Naive thymus-derived CD8-positive, alpha-beta T cell (primary cell): ENCODE measurements at places on chromosomes 16 and 17. TPM values are rescaled to one million over a fixed set of nuclear protein-coding genes. Genes with fewer than 3 reads are reported as not detected.

- no peaks in the 10 kb centered on the region for H3K36me3 ChIP-seq
- H3K27me3 ChIP-seq, result no peaks in the 10 kb centered on the region
- H3K4me3 ChIP-seq, result no peak overlapping the region
These were observed 15.2 kb upstream of the DOK4 start for GRCh38 chr16:57501492-57501891.

- H3K27ac ChIP-seq, result no peak overlapping the region
- H3K4me1 ChIP-seq, result peaks cover 8% of the 10 kb centered on the region
- H3K4me3 ChIP-seq, result peak overlapping the region; percentile 74
- no peak for DNase-seq
- H3K27me3 ChIP-seq, result peaks cover 33% of the 10 kb centered on the region
These were observed 681 bp downstream of the USP43 start for GRCh38 chr17:9645851-9646545.

DNA sequence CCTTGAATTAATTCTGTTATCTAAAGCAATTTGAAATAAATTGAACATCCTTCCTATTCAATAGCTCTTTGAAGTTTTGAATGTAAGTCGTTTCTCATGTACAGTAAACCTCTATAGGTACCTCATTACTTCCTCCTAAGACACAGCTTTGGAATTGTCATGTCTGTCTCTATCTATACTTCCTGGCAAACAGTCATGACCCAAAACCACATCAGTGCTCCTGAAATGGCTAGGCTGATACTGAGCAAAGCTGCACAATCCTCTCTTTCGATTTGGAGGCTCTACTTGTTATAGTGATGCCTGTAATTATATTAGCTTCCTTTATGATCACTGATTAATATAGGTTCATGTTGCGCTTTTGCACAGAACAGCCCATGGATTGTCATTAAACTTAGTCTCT, 110.1 kb downstream of the ADAMTS18 start:
- H3K27ac ChIP-seq, result no peak overlapping the region
- H3K4me1 ChIP-seq, result no peaks in the 10 kb centered on the region
- no peaks in the 10 kb centered on the region for H3K36me3 ChIP-seq
- H3K27me3 ChIP-seq, result peaks cover 2% of the 10 kb centered on the region
- H3K4me3 ChIP-seq, result no peak overlapping the region

Gene ZNF785
- total RNA-seq, result 22.8 TPM
